ENCODE measurements at places on chromosomes 6 and 20.
A peak's percentile ranks its signal among the peaks of the same experiment; 100 is the strongest.

DNA sequence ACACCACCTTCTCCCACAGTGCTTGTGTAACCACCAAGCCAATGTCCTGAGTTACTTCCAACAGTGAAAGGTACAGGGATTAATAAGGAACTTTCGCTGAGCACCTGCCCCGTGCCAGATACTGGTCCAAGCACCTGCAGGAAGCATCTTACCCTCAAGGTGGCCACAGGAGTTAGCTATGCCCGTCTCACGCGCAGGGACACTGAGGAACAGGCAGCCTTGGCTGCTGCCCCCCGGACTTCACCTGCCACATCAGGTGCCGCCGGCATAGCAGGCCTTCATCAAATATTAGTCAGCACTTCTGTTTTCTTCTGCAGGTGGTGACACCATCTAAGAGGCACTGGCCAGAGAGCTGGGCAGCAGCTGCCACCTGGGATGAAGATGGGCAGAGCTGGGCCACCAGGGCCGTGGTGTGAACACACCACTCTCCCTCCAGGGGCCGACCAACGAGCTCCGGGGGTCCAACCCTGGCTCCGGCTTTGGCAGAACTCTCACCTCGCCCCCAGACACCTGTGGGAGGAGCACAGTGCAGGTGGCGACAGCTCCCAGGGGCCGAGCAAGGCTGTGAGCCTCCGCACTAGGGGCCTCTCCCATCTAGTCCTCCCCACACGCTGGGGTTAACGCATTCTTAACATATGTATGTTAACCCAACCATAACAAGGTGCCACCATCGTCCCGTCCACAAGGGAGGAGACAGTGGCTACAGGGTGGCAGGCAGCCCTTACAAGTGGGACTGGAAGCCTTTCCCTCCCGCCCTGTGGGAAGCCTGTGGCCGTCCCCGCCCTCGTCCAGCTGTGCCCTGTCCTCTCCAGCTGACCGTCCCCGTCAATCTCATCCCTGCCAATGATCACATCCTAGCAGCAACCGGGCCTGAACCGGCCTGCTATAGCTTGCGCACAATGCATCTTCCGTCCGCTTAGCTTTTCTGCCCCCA lies 2.9 kb upstream of the PPDPF start:
- no peak for DNase-seq

GRCh38 chr20:52171025-52171424 lies 20.6 kb downstream of the ZFP64 start:
- no peak for DNase-seq

GRCh38 chr6:168113226-168113625 lies 34.2 kb upstream of the FRMD1 start:
- no peak for DNase-seq

GRCh38 chr20:51346686-51347485 lies 195.6 kb downstream of the NFATC2 start:
- DNase-seq, result no peak

- no peak for DNase-seq
These were observed 67.4 kb upstream of the FOXC1 start for GRCh38 chr6:1542335-1542734.

DNA sequence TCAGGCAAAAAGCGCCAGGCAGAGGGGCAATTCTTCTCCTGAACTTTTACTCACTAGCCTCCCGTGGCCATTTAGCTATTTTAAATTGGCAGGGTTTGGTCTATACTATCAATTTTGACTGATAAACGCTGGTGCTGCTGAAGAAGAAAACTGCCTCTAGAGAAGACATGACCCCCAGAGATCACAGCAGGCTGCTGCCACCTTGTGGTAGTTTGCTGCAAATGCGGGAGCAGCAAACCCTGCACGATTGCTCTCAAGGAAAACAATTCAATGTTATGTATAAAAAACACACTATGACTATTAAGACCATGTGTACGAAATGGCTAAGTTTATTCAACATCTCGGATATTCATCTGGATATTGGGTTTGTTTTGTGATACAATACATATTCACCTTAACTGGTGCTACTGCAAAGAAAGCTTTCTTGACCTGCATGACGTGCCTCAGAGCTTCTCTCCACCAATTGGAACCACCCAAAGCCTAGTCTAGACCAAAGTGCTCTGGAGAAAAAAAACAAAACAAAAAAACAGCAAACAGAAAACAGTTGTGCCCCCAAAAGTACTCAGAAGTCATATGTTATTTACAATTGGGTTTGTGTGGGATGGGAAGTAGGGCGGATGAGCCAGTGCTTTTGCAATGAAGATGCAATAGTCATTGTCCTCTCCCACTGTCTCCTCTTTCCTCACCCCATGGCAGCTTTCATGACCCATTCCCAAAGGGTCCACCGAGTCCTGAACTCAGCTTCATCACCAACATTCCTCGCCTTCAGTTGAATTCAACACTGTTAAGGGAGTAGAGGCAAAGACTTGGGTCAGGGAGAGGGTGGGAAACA lies 19.6 kb upstream of the IL17F start:
- peak; percentile 39 for DNase-seq

GRCh38 chr6:2179241-2179640 lies 66.2 kb downstream of the GMDS start:
- no peak for DNase-seq

- no peak for DNase-seq
These were observed 1.4 kb downstream of the BACH2 start for GRCh38 chr6:90294989-90295853.

GRCh38 chr6:111480988-111481822 lies 1.8 kb downstream of the REV3L start:
- DNase-seq, result no peak

GRCh38 chr6:44627091-44627882 lies 239.8 kb downstream of the CDC5L start:
- no peak for DNase-seq

DNA sequence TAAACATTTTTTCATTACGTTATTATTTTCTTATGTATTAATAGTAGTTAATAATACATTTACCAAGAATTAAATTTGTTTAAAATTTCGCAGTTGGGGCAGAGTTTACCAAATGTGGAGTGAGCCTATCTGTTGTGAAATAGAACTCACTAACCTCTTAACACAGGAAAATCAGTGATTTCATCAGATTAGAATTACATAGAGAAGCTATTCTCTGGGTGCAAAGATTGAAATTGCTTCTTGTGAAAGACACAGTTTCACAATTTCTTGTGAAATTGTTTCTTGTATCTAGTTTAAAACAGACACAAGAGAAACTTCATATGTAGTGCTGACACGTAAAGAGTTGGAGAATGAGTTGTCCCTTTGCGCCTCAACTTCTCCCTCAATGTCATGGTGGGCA lies 69.4 kb upstream of the PRL start:
- no peak for DNase-seq

DNA sequence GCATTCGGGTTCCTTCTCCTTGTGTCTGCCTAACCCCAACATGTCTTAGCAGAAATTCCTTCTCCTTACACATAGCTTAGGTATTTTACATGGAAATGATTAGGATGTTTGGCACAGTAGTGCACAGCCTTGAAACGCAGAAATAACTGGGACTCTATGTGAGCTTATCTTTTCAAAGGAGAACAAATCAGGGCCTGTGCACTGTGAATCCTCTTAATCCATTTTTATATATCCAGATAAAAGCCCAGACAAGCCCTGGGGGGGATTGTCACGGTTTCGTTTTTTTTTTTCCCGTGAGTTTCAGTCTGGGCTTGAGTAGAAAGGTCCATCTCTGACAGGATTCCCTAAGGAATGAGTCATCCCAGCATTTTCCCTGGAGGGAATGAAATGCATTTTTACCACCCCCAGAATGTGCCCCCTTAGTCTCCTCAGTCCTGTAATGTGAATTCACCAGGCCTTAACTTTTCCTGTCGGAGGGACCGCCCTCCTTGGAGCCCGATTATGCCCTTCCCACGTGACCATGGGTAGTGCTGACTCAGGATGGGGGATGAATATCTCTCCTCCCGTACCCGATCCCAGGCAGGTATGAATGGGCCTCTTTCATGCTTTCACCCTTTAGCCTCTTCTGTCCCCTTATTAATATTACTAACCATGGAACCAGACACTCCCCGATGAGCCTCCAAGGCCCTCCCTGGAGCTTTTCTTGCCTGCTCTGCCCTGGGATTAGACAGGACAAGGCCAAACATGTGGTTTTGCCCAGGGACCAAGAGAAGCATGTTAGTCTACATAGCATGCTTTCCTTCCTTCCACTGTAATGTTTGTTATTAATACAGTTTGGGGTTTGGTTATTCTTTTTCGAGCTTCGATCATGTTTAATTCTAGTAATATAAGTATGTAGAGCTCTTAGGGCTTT lies 23.9 kb upstream of the NAA20 start:
- no peak for DNase-seq

DNA sequence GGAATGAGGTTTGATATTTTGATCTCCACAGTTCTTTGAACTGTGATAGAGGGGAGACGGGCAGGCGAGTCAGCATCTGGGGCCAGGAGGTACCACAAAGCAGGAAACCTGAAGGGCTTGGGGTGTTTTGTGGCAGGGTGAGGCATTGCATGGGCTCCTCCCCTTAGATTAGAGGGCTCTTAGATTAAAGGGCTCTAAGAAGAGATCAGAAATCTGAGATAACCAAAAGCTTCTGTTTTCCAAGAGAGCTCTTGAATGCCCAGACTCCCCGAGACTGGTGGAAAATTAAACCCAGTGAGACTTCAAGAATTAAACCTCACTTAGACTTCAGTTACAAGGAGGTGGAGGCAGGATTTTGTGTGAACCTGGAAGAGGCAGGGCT lies 2.4 kb upstream of the GPX5 start:
- no peak for DNase-seq

DNA sequence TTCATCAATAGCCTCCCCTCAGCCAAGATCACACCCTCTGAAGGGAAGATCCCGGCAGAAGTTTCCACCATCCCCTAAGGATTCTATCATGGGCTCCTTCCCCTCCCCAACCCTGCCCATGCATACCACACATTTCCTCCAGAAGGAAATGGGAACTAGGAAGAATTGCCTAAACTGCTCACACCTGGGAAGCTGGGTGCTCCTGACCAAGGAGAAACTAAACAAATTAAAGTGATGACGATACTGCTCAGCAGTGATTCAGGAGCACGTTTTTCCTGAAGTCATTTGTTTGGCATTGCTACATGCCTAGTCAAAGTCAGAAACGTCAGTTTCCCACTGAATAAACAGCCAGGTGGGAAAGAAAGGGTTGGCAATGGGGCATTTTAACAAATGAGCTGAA lies 136.1 kb upstream of the CDYL start:
- DNase-seq, result no peak

- no peak for DNase-seq
These were observed 5.0 kb upstream of the INSM1 start for GRCh38 chr20:20362774-20363433.

GRCh38 chr6:34546551-34547321 lies 9.4 kb downstream of the SPDEF start:
- no peak for DNase-seq

DNA sequence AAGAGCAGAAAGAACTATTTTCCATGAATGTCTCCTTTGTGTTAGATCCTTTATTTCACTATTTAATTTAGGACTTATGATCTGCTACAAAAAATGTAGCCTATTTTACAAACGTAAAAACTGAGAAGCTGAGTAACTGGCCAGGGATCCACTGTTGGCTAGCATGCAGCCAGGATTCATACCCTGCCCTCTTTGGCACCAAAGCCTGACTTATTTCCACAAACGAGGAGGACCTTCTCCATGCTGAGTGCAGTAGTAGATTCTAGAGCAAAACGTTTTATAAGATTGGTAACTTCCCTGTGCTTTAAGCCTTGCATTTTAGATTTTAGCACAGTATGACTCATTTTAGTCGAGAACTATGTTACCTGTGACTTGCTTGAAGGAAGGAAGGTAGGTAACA lies 74.3 kb downstream of the NCOA7 start:
- DNase-seq, result no peak

DNA sequence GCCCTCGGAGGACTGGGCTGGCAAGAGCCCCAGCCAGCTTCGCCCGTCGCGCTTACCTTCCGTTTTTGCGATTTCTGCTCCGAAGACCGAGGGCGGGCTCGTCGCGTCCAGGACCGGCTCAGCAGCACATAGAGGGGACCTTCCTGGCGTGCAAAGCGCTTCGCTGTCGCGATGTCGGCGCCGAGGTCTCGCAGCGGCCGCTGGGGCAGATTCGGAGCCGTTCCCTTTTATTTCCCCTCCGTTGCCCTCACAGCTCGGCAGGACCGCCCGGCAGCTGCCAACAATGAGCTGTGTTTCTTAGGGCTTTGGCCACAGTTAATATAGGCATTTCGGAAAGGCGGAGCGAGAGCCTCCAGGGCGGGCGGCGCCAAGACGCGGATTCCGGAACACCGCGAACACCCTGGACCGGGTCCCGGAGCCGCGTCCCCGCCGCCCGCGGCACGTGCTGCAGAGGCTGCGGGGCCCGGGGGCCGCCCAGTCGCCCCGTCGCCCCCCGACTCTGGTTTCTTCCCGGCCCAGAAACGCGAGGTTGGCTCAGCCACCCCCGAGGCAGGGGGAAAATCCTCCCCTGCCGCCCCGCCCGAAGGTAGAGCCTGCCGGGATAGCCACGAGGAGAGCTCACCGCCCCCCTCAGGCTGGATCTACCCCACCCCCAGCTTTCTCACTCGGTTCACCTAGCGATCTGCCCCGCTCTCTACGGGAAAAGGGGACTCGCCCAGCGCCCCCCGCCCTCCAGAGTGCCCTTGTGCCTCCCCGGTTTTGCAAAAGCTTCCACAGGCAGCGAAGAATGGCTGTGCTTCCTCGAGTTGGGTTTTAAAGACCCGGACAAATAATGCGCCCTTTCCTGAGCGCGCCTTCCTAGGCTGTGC lies at the start of gene CITED2:
Gene CITED2, minus strand, starts transcription at position 292 of the 869 bp plus-strand sequence. CDS start 704 bp downstream, outside the sequence.
- peak; percentile 70 for DNase-seq

GRCh38 chr6:39422238-39422637 lies 99.7 kb upstream of the KCNK16 start:
- no peak for DNase-seq

GRCh38 chr6:97626671-97627441 lies 343.8 kb upstream of the MMS22L start:
- DNase-seq, result no peak

DNA sequence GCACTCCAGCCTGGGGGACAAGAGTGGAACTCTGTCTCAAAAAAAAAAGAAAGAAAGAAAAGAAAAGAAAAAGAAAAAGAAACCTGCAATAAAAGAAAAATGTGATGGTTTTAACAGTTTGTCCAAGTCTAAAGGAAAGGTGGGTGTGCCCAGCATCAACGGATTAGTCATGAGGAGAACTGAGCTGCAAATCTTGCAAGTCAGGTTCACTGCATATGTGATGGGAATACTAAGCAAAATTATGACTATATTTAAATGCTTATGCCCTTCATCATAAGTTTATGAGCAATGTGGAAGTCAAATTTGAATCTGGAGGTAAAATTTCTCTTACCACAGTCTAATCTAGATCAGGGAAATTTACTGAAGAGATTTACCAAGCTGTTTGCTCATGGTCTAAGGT lies 13.1 kb upstream of the CDK19 start:
- DNase-seq, result no peak

GRCh38 chr6:13463941-13464340 lies 23.5 kb downstream of the GFOD1 start:
- no peak for DNase-seq

DNA sequence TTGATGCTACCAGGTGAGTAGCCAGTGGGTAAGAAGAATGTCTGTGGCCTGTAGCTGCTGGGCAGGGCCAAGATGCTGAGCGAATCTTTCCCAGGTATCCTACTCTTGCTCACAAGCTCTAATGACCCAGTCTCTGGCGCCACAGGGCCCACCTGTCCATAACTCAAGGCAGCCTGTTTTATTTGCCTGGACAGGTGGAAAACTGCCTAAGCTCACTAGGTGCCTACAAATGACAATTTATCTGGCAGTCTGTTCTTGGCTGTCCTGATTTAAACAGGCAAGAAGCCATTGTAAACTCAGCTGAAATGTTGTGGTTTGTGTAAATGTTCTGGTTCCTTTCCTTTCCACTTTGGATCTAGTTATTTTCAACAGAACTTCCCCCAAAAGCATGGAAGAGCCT lies 113.3 kb downstream of the TCP11 start:
- DNase-seq, result no peak
